ENCODE measurements at places on chromosomes 12 and 14.

- DNase-seq: no peak
Observed at GRCh38 chr12:20931894-20932293, 121.4 kb downstream of the SLCO1B3 start.

- DNase-seq: no peak
Observed at GRCh38 chr12:23560611-23561010, 388.9 kb downstream of the SOX5 start.

DNA sequence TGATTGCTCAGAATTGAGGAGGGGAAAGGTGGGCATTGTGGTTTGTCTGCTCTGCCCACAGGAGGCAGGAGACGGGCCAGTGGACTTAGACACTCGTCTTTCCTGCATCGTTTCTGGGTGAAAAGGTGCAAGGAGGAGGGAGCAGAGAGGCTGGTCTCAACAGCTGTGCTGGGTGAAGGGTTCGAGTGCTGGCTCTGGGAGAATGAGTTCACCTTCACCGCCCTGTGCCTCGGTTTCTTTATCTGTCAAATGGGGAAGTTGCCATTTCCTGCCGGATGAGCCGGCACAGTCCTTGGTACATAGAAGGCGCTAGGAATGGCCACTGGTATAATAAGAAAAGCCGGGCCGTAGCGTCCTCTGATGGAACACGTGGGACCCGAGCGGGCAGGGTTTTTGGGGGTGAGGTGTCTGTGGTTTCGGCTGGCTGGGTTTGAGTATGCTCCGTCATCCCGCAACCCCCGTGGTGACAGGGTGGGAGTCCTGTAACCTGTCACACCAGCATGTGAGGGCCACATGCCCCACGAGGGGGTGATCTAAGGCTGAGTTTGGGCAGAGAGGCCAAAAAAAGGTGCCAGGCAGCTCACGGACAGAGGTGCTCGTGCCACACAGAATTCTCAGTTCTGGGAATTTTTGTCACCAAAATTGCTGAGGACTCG is 7.3 kb downstream of the BCL7A start:
- DNase-seq: no peak

- DNase-seq: no peak
Observed at GRCh38 chr14:103772078-103772712, 56.6 kb downstream of the ZFYVE21 start.

- DNase-seq: no peak
Observed at GRCh38 chr12:6376079-6376869, 911 bp upstream of the SCNN1A start.

DNA sequence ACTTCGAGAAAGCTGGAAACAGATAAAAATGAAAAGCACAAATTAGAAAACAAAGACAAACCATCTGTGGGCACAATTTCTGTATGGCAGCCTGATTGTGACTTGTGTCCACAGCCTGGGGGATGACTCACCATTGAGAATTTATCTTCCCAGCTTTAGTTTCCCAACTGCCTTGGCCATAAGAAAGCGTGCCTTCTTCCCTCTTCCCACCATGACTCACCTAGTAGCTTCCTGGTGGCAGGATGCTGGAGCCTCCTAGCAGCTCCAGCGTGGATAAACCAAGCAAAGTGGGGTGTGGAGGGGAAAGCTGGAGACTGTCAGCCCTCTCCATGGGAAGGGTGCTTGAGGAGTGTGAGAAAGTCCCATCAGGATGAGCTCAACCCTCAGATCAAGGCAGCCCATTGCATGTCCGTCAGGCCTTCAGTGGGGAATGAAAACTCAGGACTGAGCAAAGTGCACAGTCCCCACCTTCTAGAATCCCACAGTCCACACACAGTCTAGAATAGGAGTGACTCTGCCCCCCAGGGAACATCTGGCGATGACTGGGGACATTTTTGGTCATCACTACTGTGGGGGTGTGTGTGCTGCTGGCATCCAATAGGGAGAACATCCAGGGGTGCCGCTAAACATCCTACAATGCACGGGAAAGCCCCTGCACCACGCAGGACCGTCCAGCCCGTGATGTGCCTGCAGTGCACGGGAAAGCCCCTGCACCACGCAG is 22.4 kb upstream of the SERPINA6 start:
- no peak for DNase-seq

- no peak for DNase-seq
Observed at GRCh38 chr14:49594347-49595091, 4.2 kb upstream of the LRR1 start.

- no peak for DNase-seq
Observed at GRCh38 chr12:22978962-22979361, 354.0 kb downstream of the ETNK1 start.

DNA sequence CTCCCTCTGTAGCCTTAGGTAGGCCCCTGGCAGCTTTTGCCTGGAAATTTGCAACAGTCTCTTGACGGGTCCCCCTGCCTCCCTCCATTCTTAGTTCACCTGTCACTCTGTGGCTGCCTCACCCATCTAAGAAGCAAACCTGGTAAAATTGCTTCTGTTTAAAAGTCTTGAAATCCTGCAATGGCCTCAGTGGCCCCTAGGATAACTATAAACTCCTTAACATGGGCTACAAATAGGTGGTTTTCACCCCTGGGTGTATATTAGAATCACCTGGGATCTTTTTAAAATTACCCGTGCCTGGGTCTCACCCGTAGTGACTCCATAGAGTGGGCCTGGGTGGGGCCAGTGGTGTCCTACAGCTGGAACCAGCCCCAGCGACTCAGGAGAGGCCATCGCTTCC is 332.7 kb downstream of the CACNA1C start:
- no peak for DNase-seq

GRCh38 chr12:14936224-14936861 is 2.0 kb downstream of the ERP27 start:
- no peak for DNase-seq

DNA sequence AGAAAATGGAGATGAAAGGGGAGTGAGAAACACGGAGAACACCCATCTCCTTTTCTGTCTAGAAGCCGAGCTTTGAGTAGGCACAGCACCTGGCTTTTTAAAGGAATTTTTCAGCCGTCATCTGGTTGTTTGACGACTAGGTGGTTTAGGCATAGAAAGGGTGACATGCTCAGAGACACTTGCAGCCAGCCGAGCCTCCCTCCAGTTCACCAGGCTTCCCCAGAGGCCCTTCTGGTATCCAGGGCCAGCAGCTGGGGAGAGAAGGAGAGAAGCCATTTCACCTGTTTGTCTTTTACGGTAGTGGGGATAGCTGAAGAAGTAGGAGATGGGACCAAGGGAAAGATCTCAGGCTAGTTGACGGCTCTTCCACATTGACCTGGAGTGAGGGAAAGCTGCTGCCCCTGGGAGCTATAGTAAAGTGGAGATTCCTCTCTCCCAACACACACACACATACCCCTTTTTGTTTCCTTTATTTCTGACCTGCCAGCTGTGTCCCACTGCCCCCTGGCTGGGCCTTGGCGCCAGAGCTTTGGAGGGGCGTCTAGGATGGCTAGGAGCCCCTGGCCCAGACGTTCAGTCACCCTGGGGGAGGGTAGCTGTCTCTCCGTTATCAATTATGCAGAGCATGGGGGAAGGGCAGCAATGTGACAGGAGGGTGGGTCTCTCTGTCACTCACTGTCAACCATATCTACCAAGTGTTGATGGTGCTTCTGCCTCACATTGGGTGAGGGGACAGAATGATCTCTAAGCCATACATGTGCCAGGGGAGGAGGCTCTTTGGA is 5.5 kb downstream of the MAP3K12 start:
- no peak for DNase-seq

DNA sequence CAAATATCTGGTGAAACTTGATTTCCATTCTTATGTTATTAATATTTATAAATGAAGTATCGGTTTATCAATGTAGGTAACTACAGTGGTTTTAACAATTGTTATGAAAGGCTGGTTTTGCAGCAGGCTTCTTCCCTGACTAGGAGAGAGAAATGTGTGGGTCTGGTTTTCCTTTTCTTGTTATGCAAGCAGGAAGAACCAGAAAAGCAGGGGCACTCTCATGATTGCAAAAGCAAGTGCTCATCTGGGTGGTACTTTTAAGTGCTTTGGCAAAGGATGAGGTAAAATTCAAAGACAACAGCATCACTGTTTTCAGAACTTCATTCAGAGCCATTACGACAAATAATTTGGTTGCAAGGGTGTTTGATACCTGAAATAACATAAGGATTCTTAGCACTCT is 105.6 kb downstream of the PTPRO start:
- DNase-seq: no peak

- DNase-seq: no peak
Observed at GRCh38 chr12:39420043-39420442, 22.9 kb downstream of the KIF21A start.

GRCh38 chr12:12399776-12400305 is 43.0 kb downstream of the BORCS5 start:
- no peak for DNase-seq

DNA sequence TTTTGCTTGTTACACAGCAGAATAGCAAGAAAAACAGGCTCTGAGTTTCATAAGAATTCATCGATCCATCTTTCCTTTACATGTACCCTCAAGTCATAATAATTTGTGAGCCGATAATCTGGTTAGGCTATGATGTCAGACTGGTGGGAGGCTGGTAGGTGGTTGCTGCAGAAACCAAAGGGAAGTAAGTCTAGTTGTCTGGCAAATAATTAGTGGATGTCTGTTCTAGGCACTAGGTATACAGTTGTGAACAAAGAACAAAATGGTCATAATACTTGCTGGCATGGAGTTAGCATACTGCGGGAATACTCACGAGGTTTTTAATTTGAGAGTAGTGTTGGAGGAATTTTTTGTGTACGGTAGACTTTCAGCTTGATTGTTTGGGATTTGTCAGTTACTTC is 8.8 kb downstream of the SUSD6 start:
- DNase-seq: no peak

DNA sequence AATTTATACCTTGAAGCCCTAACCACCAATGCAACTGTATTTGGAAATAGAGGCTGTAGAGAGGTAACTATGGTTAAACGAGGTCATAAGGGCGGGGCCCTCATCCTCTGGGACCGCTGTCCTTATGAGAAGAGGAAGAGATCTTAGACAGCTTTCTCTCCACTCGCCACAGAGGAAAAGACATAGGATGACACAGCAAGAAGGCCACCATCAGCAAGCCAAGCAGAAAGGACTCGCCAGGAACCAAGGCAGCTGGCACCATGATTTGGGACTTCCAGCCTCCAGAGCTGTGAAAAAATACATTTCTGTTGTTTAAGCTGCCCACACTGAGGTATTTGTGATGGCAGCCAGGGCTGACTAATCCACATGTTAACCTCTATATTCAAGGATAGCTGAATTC is 30.4 kb upstream of the BCAT1 start:
- DNase-seq: no peak

DNA sequence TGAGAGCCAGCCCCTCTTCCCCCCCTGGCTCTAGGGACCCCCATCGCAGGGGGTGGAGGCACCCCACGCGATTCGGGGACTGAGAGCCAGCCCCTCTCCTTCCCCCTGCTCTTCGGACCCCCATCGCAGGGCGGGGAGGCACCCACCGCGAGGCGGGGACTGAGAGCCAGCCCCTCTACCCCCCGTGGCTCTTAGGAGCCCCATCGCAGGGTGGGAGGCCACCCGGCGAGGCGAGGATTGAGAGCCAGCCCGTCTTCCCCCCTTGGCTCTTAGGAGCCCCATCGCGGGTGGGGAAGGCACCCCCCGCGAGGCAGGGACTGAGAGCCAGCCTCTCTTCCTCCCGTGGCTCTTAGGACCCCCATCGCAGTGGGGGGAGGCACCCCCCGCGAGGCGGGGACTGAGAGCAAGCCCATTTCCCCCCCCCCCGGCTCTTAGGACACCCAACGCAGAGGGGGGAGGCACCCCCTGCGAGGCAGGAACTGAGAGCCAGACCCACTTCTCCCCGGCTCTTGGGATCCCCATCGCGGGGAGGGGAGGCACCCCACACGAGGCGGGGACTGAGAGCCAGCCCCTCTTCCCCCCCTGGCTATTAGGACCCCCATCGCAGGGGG is 45.6 kb downstream of the DDX11 start:
- DNase-seq: no peak

DNA sequence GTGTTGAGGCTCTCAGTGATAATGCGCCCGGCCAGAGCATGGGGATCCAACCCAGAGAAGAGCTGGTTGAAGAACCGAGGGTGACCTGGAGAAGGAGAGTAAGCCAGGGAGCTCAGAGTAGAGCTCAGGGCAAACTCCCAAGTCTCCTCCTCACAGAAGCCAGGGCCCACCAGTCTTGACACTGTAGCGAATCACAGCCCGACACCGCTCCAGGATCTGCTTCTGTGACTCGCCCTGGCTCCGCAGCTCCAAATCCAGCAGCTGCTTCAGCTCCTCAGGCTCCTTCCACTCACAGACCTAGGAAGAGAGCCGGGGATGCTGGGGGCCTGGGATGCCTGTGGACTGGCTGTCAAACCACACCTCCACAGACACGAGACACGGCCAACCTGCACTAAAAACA is 8.2 kb upstream of the ZNF740 start:
- no peak for DNase-seq

DNA sequence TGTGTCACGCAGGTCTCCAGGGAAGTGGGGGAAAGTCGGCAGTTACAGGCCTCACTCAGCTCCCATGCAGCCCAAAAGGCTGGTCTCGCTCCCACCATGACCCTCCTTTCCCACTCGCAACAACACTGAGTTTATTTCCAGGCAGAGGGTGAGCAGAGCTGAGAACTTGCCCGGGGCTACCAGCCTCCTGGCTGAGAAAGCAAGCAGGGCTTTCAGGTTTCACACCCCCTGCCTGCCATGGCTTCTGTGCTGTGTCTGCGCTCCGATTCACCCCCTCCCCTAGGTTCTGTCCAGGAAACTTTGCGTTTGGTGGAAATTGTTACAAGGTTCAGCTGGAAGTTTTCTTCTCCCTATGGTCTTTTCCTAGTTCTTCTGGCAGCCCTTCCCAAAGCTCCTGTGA is 17.1 kb downstream of the OR10G2 start:
- DNase-seq: no peak

DNA sequence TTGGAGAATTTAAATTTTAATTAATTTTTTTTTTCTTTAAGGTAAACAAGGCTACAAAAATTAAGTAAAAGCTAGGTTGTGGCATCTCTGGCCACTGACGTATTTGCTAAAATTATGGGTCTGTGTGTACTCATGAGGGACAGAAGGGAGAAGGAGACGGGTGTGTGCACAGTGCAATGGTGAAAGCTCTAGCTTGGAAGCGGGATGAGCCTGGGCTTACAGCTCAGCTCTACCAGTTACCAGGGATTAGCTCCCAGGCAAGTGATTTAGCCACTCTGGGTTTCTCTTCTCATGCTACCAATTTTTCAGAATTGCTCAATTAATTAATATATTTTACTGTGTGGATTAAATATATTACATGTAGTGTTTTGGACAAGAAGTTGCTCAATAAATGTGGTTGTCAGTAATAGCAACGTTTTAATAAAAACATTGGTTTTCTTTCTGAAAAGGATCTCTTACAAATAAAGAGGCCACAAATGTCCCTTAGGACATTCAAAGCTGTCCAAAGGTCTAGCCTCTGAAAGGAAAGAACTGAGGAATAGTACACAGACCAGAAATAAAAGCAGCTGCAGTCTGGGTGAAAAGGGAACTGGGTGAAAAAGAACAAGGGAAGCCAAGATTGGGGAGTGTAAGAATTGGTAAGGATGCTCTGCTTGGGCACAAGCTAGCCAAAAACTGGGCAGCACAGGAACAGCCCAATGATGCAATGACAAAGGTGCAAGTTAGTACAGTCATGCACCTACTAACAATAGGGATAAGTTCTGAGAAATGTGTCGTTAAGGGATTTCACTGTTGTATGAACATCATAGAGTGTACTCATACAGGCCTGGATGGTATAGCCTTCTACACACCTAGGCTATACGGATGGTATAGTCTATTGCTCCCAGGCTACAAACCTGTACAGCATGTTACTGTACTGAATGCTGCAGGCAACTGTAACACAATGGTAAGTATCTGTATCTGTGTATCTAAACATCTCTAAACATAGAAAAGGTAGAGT is 61.7 kb downstream of the FERMT2 start:
- no peak for DNase-seq

- peak; percentile 86 for DNase-seq
Observed at GRCh38 chr12:4441355-4442335, 4.0 kb downstream of the FGF6 start.
